ENCODE measurements at places on chromosomes 11 and 22.

GRCh38 chr22:23409976-23410375 is 170.1 kb downstream of the IGLL1 start:
- DNase-seq: no peak

GRCh38 chr11:66604155-66604554 is 11.2 kb downstream of the CCS start:
- no peak for DNase-seq

DNA sequence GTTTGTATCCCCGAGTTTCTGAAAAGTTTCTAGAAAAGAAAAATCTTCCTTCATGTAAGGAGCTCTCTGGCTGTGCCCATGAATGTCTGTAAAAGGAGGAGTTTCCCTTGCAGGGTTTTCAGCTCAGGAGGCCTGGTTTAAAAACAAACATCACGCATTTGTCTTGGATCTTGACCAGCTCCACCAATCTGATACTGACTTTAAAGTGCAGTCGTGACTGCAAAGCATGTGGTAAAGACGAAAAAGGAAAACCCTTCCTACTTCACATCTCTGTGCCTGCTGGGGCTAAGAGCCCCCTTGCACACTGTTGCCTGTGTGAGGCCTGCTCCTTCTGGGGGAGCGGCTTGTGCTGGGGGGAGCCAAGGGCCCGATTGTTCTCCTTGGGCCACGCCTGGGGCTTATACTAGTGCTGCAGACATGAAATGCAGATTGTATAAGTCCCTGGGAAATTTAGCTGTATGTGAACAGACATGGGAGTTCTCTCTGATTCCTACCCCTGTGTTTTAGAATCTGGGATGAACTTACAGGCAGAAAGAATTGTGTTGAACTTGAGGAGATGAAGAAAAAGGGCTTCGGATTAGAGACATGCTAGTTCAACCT is 62.1 kb downstream of the ADAMTS15 start:
- no peak for DNase-seq

DNA sequence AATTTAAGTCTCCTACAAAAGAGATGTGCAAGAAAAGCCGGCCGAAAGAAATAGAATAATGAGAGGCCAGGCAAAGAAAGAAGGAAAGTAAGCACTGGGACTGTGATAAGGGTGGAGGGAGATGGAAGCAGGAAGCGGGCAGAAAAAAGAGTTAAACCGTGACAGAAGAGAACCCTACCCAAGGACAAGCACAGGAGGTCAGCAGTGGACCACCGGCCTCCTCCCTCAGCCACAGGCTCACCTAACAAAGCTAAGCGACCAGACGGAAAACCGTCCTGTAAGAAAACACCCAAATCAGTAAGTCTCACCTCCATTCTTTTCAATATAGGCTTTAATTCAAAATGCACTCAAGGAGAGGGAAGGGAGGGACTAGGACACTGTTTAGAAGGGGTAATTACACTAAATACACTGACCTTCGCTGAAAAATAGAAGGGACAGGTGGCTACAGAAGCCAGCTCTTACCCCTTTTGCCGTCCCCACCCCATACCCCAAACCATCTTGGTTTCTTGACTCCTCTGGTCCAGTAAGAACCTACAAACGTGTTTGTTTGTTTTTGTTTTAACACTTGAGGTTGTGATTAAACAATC is 1.9 kb downstream of the FAM181B start:
- no peak for DNase-seq

DNA sequence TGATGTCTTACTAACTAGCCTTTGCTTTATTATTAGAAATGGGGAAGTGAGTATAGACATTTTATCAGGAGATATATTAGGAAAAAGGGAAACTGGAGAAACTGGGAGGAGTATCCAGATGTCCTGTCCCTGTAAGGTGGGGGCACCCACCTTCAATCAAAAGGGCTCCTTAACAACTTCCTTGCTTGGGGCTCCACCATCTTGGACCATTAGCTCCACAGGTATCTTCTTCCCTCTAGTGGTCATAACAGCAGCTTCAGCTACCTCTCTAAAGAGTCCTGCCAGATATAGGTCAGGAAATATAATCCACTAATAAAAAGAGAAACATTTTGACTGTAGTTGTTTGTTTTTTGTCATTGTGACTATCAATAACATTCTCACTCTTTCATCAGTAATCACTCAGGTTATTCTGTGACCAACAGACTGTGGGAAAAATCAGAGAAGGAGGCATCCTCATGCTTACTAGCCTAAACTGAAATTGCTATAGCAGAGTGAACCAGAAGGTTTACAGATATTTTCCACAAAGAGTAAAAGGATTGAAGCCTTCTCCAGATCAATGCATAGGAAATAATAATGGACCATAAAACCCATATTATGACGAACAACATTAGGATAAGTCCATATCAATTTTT is 10.4 kb downstream of the OR51B4 start:
- DNase-seq: no peak

GRCh38 chr11:27055065-27055682 is 14.6 kb downstream of the BBOX1 start:
- peak; percentile 19 for DNase-seq

GRCh38 chr11:28976801-28977145 is 868.6 kb downstream of the METTL15 start:
- no peak for DNase-seq

GRCh38 chr22:39901565-39902146 is 772 bp downstream of the GRAP2 start:
- DNase-seq: no peak

- DNase-seq: no peak
Measured at GRCh38 chr22:30503551-30503950, 1.9 kb downstream of the SEC14L4 start.

- no peak for DNase-seq
Measured at GRCh38 chr22:46619830-46620501, at the start of gene GRAMD4. Gene GRAMD4, plus strand, starts transcription at chr22:46620386. Its CDS starts 6,414 bp downstream, at chr22:46626800.

GRCh38 chr11:5123802-5124521 is 14.2 kb downstream of the OR52A5 start:
- peak; percentile 29 for DNase-seq

DNA sequence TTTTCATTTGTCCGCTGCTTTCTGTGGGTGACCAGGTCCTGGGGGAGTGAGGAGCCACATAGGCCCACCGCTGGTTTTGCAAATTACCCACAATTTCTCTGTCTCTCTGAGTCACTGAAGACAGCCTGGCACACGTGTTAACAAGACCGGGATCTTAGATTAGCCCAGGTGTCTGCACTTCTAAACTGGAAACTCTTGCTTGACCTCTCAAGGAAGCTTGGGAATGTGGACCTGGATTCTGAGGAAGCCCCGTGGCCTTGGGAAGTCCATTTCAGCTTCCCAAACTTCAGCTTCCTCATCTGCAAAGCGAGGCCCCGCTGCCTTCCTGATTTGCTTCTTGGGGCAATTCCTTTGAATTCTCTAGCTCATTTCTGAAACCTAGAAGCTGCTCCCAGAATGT is 119.9 kb downstream of the KIAA1671 start:
- no peak for DNase-seq

DNA sequence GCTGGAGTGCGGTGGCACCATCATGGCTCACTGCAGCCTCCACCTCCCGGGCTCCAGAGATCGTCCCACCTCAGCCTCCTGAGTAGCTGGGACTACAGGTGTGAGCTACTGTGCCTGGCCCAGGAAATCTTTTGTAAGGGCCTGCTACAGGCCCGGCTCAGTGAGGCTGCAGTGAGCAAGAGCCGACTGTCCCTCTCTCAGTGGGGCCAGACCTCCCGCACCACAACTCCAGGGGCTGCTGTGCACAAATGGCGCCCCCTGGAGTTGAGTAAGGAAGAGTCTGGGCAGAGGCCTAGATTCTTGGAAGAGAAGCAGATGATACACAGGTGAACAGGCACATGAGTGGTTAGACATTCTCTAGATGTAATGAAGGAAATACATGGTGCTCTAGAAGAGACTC is 7.0 kb downstream of the SERHL2 start:
- DNase-seq: no peak

DNA sequence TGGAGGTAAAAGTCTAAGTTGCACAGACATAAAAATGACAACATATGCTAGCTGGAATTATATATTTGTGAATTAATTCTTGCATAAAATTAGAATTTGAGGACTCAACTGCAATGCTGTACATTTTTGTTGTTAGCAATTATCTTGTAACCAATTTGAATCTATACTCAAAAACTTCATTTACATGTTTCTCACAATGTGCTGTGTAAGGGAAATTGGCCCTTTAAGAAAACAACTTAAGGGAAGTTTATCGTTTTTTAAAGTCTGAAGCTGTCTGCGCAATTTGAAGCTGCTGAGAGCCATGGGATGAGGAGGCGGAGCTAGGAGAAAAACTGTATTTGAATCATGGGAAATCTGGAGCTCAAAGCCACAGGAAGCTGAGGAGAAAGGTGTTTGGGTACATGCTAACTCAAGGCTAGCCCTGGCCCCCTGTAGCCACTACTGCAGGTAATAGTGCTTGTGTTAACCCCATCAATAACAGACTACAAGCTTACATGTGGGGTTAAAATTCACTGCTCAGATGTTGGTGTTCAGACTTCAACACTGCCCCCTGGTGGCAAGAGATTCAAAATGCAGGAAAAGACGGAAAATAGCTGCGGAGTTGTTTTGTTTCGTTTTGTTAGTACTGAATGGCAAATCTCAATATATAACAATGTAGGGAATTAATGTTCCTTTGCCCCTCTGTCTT is 126.1 kb downstream of the BRD1 start:
- DNase-seq: no peak

GRCh38 chr11:37223962-37224361 is 625.9 kb upstream of the RAG2 start:
- DNase-seq: no peak

GRCh38 chr22:30167734-30168133 is 78.8 kb downstream of the LIF start:
- no peak for DNase-seq

- DNase-seq: no peak
Measured at GRCh38 chr22:25064894-25065560, 112.5 kb downstream of the KIAA1671 start.

DNA sequence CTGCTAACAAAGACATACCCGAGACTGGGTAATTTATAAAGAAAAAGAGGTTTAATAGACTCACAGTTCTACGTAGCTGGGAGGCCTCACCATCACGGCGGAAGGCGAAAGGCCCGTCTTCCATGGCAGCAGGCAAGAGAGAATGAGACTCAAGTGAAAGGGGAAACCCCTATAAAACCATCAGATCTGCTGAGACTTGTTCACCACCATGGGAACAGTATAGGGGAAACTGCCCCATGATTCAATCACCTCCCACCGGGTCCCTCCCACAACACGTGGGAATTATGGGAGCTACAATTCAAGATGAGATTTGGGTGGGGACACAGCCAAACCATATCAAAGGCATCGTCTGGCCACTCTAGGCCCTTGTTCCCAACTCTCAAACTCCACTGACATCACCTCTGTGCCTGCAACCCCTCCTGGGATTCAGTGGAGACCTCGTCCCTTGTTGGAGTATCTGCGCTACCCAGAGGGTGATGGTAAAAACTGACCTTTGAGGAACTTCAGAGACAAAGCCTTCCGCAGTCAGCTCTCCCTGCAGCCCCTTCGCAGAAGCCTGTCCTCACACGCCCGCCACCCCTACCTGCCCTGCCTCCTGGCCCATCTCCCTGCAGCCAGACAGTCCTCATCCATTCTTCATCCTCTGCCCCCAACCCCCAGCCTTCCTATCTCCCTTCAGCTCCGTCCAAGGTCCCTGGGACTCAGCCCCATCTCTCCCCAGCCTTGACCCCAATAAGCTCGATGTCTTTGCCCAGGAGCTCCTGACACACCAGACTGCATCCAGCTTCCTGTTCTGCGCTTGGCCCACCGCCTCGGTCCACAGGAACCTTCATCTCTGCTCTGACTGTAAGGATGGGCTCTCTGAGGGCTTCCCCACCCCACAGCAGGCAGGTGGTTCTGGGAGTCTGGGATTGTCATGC is 15.8 kb downstream of the CCND1 start:
- DNase-seq: no peak

- no peak for DNase-seq
Measured at GRCh38 chr22:40642316-40642715, 5.8 kb upstream of the MRTFA start.

DNA sequence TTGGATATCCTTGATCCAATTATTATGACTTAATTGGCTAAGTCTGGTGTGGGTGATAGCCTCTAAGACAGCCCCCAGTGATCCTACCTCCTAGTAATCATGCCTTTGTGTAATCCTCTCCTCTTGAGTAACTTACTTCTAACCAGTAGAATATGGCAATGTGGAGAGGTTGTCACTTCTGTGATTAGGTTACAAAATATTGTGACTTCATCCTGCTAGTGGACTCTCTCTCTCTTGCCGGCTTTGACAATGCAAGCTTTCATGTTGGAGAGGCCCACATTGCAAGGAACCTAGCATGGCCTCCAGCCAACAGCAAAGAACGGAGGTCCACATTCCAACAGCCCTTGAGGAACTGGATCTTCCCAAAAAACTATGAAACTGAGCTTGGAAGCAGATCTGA is 19.5 kb downstream of the YPEL4 start:
- DNase-seq: no peak

GRCh38 chr11:115269191-115269950 is 234.8 kb downstream of the CADM1 start:
- no peak for DNase-seq

- DNase-seq: no peak
Measured at GRCh38 chr11:17550450-17551346, 3.6 kb downstream of the OTOG start.

DNA sequence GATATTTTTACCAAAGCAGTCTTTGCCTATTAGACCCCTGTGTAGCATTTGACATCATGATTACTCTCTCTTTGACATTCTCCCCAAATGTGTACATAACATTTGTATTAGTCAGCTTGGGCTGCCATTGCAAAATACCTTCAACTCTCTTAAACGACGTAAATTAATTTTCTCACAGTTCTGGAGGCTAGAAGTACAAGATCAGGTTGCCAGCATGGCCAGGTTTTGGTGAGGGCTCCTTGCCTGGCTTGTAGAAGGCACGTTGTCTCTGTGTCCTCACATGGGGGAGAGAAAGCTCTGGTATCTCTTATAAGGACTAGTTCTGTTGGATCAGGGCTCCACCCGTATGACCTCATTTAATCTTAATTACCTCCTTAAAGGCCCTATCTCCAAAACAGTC is 12.3 kb upstream of the DLAT start:
- no peak for DNase-seq

GRCh38 chr22:31350410-31350863 is 4.3 kb upstream of the PATZ1 start:
- DNase-seq: no peak

GRCh38 chr11:45106440-45106839 is 40.0 kb upstream of the PRDM11 start:
- no peak for DNase-seq

- DNase-seq: no peak
Measured at GRCh38 chr11:60658409-60658808, 41.0 kb upstream of the MS4A8 start.

- no peak for DNase-seq
Measured at GRCh38 chr11:75716659-75717058, 979 bp upstream of the MOGAT2 start.

- DNase-seq: no peak
Measured at GRCh38 chr11:10401696-10402392, 53.2 kb upstream of the AMPD3 start.

GRCh38 chr11:113723787-113724186 is 17.7 kb upstream of the TMPRSS5 start:
- no peak for DNase-seq

- no peak for DNase-seq
Measured at GRCh38 chr22:50612528-50613221, 12.1 kb downstream of the MAPK8IP2 start.

- no peak for DNase-seq
Measured at GRCh38 chr11:36123336-36124101, 165.7 kb downstream of the COMMD9 start.

GRCh38 chr22:23715806-23716375 is 25.1 kb downstream of the RGL4 start:
- no peak for DNase-seq

- no peak for DNase-seq
Measured at GRCh38 chr11:115425250-115425649, 79.0 kb downstream of the CADM1 start.

GRCh38 chr11:87215236-87215635 is 177.5 kb downstream of the TMEM135 start:
- DNase-seq: no peak
